Effector CD4-positive, alpha-beta T cell (primary cell): ENCODE measurements at places on chromosomes 13 and 19.

GRCh38 chr13:20738616-20739015, 35.1 kb downstream of the IL17D start:
- DNase-seq: no peak

- DNase-seq: no peak
These were observed 14.7 kb downstream of the MAG start for GRCh38 chr19:35306473-35307246.

GRCh38 chr13:21235174-21235573, 58.7 kb downstream of the MRPL57 start:
- DNase-seq: no peak

DNA sequence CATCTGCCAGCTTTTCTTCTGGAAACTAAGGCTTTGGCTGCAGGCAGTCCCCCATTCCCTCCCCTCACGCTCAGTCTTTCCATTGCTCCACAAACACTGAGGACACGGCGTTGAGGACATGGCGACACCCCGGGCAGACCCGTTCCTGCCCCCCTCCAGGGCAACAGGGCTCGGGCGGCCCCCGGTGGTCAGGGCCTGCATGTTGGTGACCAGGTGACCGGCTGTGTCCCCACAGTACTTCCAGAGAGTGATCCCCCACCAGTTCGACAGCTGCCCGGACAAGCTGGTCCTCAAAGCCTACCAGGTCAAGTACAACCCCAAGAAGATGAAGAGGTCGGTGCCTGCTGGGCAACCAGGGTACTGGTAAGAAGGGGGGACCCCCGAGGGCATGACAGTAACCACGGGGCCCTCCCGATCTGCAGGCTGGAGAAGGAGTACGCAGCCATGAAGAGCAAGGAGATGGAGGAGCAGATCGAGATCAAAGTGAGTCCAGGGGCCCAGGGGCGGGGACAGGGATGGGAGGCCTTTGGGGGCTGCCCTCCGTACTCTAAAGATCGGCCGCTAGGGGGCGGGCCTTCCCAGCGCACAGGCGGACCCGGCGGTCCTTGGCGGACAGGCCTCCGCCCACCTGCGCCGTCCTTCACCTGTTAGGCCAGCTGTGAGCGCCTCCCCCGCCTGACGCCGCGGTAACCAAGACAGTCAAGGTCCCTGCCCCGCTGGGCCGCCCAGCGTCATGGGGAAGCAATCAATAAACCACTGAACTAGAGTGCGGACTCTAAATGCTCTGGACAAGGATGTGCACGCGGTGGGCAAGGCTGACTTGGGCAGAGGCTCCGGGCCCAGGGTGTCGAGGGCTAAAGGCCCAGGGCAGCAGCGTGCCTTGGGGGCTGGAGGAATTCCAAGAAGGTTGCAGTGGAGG, 21.1 kb downstream of the PRR36 start:
- peak; percentile 58 for DNase-seq

- peak; percentile 34 for DNase-seq
These were observed 34.4 kb upstream of the OXGR1 start for GRCh38 chr13:97028441-97029299.

DNA sequence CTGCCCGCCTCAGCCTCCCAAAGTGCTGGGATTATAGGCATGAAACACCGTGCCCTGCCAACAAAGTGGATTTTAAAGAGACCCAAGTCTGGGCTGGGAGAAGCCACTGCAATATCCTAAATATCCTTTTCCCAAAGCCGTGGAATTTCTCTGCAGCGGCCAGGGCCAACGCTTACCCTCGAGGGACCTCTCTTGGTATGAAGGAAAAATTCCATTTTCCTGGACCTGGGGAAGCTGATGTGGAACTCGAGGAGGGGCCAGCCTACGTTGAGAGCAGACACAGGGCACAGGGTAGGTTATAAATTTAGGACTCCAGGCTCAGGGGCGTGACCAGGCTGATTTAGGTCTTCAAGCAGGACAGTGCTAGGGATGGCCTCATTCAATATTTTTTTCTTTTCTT, 17.7 kb upstream of the UPF1 start:
- DNase-seq: no peak
